ENCODE measurements at places on chromosomes 2 and 18.

DNA sequence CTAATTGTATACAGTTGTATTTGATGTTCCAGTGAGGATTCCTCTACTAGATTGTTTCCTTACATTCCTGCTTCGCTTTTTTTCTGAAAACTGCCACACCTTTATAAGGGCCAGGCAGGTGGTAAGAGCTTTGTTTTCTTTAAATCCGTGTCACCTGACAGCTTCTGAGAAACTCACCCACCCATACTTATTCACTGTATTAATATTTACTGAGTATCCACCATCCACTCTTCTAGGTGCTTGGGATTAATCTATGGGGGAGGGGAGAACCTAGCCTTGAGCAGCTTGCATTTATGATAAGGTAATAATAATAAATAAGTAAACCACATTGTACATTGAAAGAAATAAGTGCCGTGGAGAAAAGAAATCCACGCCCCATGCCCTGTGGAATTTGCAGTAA lies 174.7 kb upstream of the AGAP1 start:
- no peak for DNase-seq

- DNase-seq = no peak
Measured at GRCh38 chr2:200749631-200750322, 61.9 kb upstream of the BZW1 start.

DNA sequence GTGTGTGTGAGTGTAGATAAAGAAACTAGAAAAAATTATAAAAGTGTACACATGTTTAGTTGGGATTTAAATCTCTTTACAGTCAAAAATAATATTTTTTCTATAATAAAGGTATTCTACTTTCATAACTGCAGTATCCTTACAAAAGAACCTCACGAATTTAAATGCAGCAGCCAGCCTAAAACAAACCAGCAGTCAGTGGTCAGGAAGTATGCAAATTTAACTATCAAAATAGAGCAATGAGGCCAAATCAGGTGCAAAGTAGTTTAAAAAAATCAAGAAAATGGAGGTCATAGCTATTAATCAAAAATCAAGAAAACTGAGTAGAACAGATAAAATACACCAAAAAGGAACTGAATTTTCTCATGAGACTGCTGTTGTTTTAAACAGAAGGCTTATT lies 407.1 kb downstream of the CDH19 start:
- no peak for DNase-seq

DNA sequence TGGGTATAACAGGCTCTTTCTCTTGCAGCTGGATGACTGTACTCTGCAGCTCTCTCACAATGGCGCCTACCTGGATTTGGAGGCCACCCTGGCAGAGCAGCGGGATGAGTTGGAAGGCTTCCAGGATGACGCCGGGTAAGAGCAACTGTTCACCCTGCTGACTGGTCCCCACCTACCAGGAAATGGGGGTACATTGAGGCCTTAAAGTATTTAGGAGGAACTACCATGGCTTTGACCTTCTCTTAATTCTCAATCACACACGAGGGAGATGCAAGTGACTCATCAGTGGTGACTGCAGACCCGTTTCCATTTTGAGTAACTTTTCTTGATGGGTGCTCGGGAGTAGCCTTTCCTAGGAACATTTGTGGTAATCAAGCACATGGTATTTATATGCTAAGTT lies 58.0 kb downstream of the FHOD3 start:
- DNase-seq = no peak

GRCh38 chr2:27369471-27370025 lies 590 bp downstream of the EIF2B4 start:
- no peak for DNase-seq

DNA sequence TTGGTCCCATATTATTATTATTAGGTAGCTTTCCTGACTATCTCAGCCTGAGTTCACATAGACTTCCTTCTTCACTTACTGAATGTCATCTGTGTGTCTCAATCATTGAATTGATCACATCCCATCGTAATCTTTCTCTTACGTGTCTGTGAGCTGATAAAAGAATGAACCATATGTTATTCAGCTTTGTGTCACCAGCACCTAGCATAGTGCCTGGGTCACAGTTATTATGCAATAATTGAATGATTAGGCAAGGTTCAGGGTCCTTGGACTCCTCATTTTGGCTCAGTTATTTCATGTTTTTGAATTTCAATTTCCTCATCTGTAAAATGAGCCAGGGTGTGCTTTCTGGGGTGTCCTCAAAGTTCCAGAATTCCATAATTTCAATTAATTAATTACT lies 107.2 kb downstream of the ZEB2 start:
- DNase-seq = no peak

- no peak for DNase-seq
Measured at GRCh38 chr2:171652416-171652785, 34.9 kb upstream of the DYNC1I2 start.

- DNase-seq = no peak
Measured at GRCh38 chr2:127790694-127791529, 20.1 kb downstream of the WDR33 start.

DNA sequence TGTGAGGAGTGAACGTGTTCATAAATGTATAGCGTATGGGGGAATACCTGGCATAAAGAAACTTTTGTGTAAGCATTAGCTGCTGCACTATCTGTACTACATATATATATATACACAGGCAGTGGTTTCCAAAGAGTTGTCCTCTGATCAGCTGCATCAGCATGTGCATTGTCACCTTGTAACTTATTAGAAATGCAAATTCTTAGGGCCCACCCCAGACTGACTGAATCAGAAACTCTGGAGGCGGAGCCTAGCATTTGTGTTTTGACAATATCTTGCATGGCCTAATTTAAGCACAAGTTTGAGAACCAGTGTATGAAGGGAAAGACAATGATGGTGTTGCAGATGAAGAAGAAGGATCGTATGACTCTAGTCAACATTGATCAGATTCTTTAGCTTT lies 299.5 kb downstream of the CCDC102B start:
- no peak for DNase-seq

DNA sequence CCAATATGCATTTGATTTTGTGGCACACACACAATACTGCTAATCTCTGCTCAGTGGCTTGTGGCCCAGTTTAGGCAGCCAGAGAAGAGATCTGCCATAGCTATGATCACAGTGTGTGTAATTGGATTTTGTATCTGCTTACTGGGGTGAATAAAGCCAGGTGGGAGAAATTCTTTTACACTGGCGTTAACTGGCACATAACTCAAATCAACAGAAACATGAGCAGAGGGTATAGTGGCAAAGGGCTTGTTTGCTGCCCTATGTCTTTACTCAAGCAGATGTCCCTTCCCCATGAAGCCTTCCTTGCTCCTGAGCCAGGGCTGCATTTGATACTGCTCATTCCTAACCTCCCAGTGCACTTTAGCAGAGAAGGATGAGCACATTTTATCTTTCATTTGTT lies 28.5 kb downstream of the STON1 start:
- no peak for DNase-seq

- no peak for DNase-seq
Measured at GRCh38 chr2:68745006-68745405, 10.4 kb downstream of the ARHGAP25 start.

DNA sequence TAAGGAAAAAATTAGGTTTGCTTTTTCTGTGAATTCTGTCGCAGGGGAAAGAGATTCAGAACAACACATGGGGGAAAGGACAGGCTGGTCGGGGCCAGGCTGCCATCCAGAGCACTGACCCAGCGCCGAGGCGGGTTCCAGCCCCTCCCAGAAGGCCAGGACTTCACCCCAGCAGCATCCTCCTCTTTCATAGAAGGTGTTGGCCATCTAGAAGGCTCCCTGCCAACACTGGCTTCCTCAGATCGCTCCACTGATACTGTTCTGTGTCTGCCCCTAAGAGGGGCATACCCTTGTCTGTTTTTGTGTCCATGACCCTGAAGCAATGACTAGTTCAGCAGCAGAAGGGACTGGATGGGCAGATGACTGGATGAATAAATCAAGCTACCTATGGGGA lies 144.5 kb downstream of the HDAC4 start:
- no peak for DNase-seq

- no peak for DNase-seq
Measured at GRCh38 chr2:98020992-98021713, 25.4 kb upstream of the TMEM131 start.

GRCh38 chr18:54032412-54032811 lies 192.1 kb downstream of the MBD2 start:
- DNase-seq = no peak

DNA sequence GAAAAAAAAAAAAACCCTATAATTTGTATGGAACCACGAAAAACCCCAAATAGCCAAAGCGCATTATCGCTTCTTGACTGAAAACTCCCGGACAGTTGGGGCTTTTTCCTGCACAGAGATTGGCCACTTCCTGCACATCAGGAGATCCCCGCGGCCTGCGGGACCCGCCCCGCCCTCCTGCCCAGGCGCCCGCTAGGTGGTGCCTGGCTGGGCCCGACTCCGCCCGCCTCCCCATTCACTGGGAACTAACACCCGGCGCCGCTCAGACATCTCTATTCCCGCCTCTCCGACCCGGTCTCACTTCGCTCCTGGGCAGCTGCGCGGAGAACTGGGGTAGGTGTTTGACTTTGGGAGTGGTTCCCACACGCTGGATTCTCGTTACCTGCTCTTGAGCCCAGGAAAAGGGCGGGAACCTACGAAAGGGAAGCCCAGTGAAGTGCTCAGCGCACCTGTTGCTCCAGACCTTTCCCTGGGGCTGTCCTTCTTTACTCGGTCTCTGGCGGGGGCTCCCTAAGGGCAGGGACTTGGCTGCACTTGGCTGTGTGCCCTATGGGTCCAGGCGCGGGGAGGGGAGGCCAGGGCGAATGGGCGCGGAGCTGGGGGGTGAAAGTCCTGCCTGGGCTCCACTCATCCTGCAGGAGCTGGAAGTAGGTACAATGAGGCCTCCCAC lies at the start of gene HMSD:
Gene HMSD, plus strand, starts transcription at position 234 of the 670 bp plus-strand sequence. CDS start 4,155 bp downstream, outside the sequence.
- peak; percentile 34 for DNase-seq

DNA sequence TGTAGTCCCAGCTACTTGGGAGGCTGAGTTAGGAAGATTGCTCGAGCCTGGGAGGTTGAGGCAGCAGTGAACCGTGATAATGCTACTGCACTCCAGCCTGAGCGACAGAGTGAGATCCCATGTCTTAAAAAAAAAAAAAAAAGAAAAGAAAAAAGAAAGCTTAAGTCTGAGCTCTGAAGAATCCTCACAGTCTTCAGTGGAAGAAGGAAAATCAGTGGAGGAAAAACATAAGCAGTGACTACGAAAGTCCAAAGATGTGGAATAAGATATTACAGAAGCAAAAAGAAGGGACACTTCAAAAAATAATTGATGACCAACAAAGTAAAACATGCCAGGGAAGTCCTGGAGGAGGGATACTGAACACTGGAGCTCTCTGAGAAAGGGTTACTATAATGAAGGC lies 2.8 kb upstream of the PCGF1 start:
- no peak for DNase-seq

- no peak for DNase-seq
Measured at GRCh38 chr2:21924640-21925285, 801.0 kb downstream of the TDRD15 start.

DNA sequence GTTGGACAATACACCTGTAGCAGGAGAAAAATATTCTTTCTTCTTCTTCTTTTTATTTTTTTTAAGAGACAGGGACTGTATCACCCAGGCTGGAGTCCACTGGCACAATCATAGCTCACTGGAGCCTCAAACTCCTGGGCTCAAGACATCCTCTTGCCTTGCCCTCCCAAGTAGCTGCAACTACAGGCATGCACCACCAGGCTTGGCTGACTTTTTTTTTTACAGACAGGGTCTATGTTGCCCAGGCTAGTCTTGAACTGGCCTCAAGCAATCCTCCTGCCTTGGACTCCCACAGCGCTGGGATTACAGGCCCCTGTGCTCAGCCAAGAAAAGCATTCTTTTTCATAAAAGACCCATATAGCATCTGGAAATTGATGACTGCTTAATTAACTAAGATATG lies 17.1 kb upstream of the ARHGAP28 start:
- no peak for DNase-seq

GRCh38 chr2:220002699-220003098 lies 375.3 kb downstream of the SLC4A3 start:
- DNase-seq = no peak

DNA sequence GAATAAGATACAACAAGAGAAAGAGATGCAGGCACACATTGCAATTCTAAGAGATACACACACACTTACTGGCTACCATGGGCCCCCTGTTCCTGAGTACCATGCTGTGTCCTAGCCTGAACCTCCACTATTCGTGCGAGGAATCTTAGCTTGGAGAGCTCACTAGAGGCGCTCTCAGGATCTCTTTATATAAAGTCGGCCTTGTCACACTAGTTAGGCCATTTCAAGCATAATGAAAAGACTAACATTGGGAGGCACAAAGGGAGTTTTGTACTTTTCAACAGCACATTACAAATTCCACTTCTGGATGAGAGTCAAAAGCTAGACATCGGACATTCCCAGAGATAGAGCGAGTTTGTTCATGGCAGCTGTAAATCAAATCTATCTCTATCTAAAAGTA lies 365.2 kb downstream of the DSEL start:
- no peak for DNase-seq

GRCh38 chr2:3340144-3340543 lies 37.5 kb downstream of the EIPR1 start:
- no peak for DNase-seq

- no peak for DNase-seq
Measured at GRCh38 chr18:74834424-74835309, 237.0 kb downstream of the ZNF407 start.

- DNase-seq = no peak
Measured at GRCh38 chr2:143085125-143085784, 44.0 kb upstream of the ARHGAP15 start.

DNA sequence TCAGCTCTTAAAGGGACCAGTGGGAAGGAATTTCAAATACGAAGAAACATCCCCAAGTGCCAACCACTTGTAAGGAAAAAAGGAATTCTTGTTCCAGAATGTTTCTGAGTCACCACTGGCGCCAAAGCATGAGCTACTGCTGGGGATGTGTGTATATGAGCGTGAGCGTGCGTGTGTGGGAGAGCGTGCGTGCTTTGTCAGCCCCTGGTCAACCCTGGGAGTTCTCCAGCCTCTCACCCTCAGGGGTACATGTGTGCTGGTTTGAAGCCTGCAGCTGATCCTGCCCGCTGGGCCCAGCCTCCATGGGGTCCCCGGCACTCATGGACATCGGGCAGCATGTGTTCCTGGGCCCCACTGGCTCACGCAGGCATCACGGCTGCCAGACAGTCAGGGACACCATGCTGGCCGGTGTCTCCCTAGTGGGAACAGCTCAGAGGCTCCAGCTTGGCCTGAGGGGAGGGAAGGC lies 17.1 kb downstream of the HS6ST1 start:
- DNase-seq = no peak

- DNase-seq = no peak
Measured at GRCh38 chr2:38497670-38498037, 105.1 kb downstream of the HNRNPLL start.

GRCh38 chr2:85410584-85411404 lies 628 bp upstream of the CAPG start:
- DNase-seq = no peak

- peak; percentile 5 for DNase-seq
Measured at GRCh38 chr18:23237524-23238151, 102.4 kb downstream of the CABLES1 start.

GRCh38 chr2:71696381-71696780 lies 243.0 kb downstream of the DYSF start:
- no peak for DNase-seq

DNA sequence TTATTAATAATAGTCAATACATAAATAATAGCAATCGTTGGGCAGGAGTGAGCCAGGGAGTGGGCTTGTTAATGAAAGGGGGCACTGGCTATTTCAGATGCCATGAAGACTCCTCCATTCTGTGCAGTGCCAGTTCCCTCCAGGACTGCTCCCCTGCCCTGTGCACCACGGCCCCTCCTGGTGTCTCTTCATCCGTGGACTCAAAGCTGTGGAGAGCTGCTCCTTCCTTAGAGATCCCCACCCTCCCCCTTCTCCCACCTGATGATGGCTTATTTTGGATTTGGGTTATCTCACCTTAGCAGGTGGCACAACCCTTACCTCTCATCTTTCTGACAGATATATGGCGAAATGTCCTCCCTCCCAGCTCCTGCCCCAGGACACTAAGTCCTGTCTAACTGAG lies 3.1 kb upstream of the CELF4 start:
- no peak for DNase-seq

All from effector memory CD4-positive, alpha-beta T cell (primary cell).